ENCODE measurements at places on chromosomes 5 and 9.

DNA sequence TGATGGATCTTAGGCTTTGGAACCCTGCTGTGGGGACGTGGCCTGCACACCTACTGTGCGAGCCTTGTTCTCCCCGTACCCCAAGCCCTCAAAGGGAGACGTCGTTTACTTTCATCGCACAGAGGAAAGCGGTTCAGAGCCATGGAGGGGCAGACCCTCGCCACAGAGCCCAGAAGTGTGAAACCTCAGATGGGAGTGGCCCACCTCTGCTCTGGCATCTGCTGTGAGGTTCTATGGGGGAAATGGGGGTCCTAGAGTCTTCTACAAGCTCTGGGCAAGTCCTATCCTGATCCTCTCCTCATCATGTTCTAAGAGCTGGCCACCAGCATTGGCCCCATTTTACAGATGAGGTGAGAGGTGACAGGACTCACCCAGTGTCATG is 3.7 kb upstream of the RNF44 start:
- DNase-seq = no peak

GRCh38 chr5:139137697-139138096 is 60.5 kb downstream of the SIL1 start:
- no peak for DNase-seq

GRCh38 chr9:76298521-76299144 is 95.6 kb downstream of the RFK start:
- DNase-seq = no peak

- no peak for DNase-seq
Observed at GRCh38 chr9:118008246-118008645, 304.0 kb downstream of the TLR4 start.

DNA sequence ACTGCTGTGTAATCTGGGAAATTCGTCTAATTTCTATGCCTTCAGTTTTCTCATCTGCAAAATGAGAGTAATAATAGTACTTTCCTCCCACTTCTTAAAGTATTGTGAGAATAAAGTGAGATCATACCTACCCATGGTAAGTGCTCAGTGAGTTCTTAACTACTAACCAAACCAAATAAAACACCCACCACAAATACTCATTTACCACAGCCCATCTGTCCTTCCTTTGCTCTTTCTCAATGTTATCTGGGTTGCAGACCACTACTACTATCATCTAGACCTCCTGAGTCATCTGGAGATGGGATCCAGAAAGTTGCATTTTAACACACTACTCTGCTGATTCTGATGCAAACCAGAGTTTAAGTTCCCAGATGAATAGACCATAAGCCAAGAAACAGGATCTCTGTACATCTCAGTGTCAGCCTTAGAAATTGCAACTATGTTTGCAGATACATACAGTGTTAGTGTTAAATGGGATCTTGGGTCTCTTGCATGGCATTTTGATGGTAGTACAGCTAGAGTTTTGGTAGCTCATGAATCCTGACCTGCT is 105.4 kb upstream of the ATP10B start:
- DNase-seq = no peak

GRCh38 chr5:52783226-52783959 is 4.3 kb upstream of the ITGA1 start:
- DNase-seq = no peak

DNA sequence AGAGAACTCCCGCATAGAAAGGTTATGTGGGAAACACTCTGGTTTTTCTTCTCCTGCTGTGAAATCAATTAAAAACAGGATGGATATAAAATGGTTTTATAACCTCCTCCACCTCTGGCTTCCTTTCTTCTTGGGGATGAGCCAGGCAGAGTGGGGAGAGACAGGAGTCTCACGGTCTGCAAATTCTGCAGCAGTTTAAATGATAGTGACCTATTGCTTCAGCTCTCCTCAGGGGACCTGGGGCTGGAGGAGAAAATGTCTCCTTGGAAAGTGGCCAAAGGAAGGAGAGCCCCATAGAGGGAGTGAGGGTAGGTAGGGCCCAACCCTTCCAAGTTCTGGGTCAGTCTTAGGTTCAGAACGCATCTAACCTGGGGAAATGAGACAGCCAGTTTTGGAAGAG is 118.8 kb downstream of the MTX3 start:
- DNase-seq = no peak

DNA sequence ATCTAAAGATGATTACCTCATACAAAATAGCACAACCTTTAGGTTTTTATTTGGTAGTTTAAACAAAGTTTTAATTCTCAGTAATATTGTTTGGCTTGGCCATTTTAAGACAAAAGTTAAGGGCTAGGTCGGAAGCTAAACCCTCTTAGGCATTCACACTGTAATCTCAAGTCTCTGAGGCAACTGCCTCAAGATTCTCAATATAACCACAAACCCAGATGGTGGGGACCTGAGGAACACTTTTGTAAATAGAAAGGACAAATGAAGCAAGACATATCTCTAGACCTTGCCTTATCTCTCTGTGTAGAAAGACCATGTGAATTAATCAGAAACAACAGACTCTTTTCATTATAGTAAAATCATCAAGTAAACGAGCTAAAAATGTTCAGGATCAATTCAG is 500.2 kb upstream of the CDH6 start:
- DNase-seq = no peak

GRCh38 chr9:18910916-18911315 is 122.1 kb downstream of the SAXO1 start:
- DNase-seq = no peak

DNA sequence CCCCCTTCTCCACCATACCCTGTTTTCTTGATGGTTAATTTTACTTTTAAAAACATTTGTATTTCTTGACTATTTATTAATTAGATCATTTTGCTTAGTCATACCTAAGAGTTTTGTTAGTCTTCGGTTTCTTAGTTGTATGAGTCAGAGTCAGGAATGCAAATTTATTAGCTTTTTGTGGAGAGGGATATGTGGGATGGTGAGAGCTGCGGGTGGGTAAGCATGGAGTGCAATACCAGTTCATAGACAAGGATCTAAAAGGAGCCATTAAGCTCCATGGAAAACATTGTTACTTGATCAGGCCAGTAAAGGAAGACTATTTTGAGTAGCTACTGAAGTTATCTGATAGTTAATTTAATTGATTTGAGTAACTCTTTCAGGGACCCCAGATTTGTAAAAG is 77.5 kb downstream of the ZSWIM6 start:
- DNase-seq = peak; percentile 81

DNA sequence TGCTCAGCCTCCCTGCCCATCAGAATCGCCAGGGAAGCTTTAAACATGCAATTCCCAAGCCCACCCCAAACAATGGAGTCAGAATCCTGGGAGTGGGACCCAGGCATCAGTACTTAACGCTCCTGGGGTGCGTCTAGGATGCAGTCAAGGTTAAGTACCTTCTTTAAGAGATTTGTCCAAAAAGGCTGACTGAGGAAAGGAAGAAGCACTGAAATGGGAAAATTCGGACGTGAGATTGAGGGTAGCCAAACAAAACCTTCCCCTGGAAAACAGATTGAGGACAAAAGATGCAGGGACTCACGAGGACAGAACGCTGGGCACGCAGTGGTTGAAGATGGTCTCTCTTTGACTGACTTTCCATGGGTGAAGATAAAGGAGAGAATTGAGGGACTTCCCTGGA is 143.5 kb downstream of the MTX3 start:
- DNase-seq = no peak

DNA sequence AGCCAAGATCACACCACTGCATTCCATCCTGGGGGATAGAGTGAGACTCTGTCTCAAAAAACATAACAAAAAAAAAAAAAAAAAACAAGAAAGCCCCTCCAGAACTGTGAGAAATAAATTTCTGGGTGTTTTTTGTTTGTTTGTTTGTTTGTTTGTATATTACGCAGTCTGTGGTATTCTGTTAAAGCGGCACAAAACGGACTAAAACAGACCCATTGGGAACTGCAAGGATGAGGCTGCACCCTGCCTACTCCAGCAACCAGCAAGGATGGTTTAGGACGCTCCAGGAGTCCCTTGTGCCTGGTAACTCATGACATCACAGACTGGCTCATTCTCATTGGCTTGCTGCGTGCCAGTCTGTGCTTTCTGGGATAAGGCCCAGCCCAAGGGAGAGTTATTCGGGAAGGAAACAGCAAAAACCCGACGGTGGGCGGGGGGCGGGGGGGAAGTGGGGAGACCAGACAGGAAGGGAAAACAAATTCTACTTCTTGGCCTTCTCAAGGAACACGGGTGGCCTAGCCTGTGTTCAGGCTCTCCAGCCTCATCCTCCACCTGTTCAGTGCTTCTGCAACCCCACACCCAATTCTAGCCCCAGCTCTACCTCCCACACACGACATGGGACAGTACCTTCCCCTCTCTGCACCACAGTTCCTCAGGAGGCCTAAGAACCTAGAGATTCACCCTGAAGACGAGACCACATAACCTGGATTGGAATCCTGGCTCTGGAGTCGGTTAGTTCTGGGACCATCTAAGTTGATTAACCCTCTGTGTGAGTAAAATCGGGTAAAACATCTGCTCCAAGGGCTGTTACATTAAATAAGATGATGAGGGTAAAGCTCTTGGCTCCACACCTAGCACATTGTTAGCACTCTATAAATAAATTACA is 2.8 kb downstream of the CD74 start:
- DNase-seq = peak; percentile 88

- no peak for DNase-seq
Observed at GRCh38 chr5:179451114-179451827, 99.1 kb upstream of the RUFY1 start.

- DNase-seq = no peak
Observed at GRCh38 chr5:124253203-124253810, 493.1 kb downstream of the ZNF608 start.

DNA sequence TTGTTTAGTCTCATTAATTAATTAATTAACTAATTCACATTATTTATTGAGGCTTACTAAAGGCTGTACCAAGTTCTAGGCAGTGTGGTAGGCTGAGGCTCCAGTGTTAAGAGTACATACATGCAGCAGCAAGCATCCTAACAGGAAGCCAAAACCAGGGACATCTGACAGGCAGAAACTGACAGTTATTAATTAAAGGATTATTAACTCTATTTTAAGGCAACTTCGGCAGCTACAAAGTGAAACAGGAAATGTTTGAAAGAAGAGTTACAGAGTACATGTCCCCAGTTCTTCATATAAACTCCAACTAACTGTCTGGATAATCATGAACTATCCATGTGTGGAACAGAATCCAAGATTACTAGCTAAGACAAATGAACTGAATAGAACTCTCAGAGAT is 39.3 kb upstream of the GABRB2 start:
- DNase-seq = no peak

- DNase-seq = no peak
Observed at GRCh38 chr5:127040796-127041520, 10.6 kb upstream of the MARCHF3 start.

DNA sequence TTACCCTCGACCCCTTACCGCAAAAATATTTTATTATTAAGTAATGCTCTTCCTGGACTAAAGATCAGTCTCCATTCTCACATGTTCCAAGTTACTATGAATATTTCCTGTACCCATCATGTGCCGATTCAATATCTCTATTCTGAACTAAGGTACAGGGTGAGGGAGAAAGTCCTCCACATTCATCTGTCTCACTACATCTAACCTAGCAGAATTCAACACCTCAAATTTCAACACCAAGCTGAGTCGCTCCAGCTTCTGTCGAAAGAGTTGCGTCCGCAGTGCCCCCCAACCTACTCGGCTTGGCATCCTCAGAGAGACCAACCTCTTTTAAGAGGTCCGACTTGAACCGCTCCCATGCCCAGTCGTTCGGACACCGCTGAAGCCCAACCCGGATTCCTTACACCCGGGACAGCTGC is 1.0 kb downstream of the CERT1 start:
- no peak for DNase-seq

- DNase-seq = no peak
Observed at GRCh38 chr5:153572411-153573145, 82.1 kb downstream of the GRIA1 start.

GRCh38 chr9:3526997-3527940 is 1.5 kb upstream of the RFX3 start:
- DNase-seq = peak; percentile 48

DNA sequence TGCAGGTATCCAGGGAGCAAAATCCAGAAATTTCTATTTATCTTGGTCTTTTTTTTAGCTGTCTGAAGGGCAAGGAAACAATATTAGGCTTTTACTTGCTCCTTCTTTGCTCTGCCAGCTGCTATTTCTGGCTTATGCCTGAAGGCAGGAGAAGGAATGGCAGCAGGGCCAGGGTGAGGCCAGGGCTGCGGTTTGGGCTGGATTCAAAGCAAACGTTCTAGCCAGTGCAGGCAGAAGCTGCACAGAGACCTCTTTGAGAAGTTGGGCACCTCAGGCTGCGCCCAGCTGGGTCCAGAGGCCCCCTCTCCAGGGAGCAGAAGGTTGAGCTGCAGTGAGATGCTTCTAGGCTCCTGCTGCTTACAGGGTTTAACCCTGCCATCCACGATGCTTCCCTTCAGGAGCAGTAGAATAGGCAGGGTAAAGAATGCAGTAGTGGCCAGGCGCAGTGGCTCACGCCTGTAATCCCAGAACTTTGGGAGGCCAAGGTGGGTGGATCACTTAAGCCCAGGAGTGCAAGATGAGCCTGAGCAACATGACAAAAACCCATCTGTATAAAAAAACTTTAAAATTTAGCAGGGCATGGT is 201.2 kb downstream of the ADCY2 start:
- DNase-seq = no peak

- DNase-seq = no peak
Observed at GRCh38 chr9:134879664-134880483, 736 bp upstream of the FCN2 start.

- no peak for DNase-seq
Observed at GRCh38 chr9:12718482-12719026, 25.4 kb downstream of the TYRP1 start.

DNA sequence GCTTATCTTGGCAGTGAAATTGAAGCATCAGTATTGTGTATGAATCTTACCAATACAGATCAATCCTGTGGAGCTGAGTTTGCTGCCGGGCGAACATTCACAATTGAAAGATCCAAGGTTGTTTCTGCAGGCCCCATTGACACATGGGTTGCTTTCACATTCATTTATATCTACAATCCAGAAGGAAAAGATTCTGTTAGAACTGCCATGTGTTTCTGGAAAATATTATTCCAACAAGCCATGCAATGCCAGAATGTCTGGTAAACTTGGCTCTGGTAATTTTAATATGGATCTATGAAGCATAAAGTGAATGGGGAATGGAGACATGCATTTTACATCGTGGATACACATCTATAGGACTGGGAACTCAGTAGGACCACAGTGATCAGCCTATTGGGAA is 180.8 kb downstream of the FBN2 start:
- DNase-seq = no peak

DNA sequence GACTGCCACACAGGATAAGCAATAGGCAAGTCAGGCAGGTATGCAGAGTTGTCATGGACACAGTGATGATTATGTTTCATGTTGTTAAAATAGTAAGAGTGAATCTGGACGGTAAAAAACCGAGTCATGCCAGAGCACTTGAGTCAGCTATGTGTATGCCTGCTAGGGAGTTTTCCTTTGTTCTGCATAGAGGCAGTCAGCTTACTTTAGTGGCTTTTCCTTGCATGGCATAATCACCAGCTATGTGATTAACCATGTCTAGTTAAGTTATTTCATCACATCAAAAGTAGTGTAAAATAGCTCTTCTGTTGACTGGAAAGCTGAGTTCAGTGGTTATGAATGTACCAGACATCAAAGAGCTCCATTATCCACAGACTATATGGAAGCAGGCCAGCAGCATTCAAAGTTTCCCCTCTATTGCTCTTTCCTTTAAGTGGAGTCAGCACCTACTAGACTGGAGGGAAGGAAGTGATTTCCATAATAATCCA is 989.8 kb downstream of the TLE1 start:
- DNase-seq = no peak

GRCh38 chr5:157535042-157535865 is 40.3 kb downstream of the ADAM19 start:
- peak; percentile 33 for DNase-seq
